Activated CD8-positive, alpha-beta memory T cell treated with anti-CD3 and anti-CD28 coated beads for 1 hour (primary cell): ENCODE measurements at places on chromosomes 5 and 9.

- DNase-seq: no peak
These were observed 35.1 kb upstream of the ADRB2 start for GRCh38 chr5:148791334-148791667.

DNA sequence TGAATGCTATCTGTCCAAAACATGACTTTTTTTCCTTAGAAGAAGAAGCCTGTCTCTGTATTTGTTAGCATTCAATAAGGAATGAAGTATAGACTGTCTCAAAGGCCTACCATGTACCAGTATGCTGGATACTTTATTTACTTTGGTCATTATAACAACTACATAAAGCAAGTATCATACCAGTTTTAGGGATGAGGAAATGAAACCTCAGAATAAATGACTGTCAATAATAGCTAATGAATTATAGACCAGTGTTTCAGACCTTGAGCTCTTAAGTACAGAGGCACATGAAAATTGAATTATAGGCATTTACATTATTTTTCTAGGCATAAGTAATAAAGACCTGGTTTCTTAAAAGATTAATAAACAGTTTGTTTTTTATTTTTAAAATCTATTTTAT lies 166.4 kb upstream of the TLX3 start:
- no peak for DNase-seq

- DNase-seq: no peak
These were observed 243.0 kb upstream of the PTPRD start for GRCh38 chr9:10855847-10856246.

DNA sequence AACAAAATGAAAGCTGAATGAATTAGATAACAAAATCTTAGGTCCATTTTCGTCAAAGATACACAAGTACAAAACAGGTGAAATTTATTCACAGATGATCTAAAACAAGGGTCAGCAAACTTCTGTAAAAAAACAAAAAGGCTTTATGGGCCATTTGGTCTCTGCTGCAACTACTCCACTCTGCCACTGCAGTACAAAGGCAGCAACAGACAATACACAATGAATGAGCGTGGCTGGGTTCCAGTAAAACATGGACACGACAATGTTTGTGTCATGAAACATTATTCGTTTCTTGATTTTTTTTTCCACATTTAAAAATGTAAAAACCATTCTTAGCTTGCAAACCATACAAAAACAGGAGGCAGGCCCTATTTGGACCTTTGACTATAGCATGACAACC lies 71.9 kb downstream of the ECPAS start:
- DNase-seq: no peak

- no peak for DNase-seq
These were observed 116.1 kb upstream of the TUT7 start for GRCh38 chr9:86470326-86470725.

GRCh38 chr5:93800988-93801811 lies 59.8 kb upstream of the POU5F2 start:
- no peak for DNase-seq

- no peak for DNase-seq
These were observed 7.2 kb downstream of the DNAJA1 start for GRCh38 chr9:33032292-33032691.

GRCh38 chr9:96163161-96163560 lies 138.8 kb downstream of the HSD17B3 start:
- no peak for DNase-seq

GRCh38 chr5:96388176-96388575 lies 44.9 kb downstream of the PCSK1 start:
- DNase-seq: no peak

GRCh38 chr9:27851858-27852257 lies 278.6 kb upstream of the C9orf72 start:
- DNase-seq: no peak

GRCh38 chr5:278646-279045 lies 7.2 kb downstream of the PDCD6 start:
- no peak for DNase-seq

DNA sequence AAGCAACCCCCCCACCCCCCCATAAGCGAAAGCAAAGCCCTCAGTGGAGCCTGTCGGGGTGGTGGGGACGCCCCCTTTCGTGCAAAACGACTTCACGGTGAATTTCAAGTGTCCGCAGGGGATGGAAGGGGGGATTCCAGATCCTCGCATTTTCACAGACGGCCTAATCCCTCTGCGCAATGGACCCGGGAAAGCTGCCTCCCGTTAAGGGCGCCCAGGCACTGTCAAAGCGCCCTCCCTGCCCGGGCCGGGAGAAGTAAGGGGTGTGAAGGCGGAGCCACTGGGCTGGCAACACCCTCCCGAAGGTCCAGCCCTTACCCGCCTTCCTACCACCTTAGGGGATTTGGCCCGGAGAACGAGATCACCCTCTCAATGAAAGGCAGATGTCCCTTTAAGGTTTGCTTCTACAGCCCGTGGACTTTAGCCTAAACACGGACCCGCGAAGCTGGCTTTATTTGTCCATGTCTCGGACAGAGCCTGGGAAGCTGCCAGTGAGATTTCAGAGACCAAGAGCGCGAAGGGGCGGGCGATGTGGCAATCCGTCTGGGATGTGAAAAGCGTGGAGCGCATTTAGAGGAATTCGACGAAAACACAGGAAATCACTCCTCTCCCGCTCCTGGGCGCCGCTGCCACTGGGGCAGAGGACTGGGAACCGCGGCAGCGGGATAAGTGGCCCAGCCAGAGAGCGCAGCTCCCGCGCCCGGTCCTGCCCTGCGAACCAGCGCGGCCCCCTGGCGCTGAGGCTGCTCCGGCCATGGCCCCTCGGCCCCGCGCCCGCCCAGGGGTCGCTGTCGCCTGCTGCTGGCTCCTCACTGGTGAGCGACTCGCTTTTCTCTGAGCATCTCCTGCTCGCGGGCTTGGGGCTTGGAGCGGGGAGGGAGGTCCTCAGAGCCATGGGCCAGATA lies at the start of the genes ITGA1 and PELO:
TSS of gene ITGA1 (plus strand) at position 317 of the 905 bp plus-strand sequence. CDS start at position 755, 438 bp downstream.
TSS of gene PELO (plus strand) at position 317 of the 905 bp plus-strand sequence. CDS start 12,479 bp downstream, outside the sequence.
- no peak for DNase-seq

GRCh38 chr5:56673171-56673570 lies 142.2 kb upstream of the MAP3K1 start:
- DNase-seq: no peak

- DNase-seq: no peak
These were observed 85.6 kb upstream of the GHR start for GRCh38 chr5:42337607-42338006.

GRCh38 chr5:57718155-57718554 lies 235.5 kb upstream of the ACTBL2 start:
- no peak for DNase-seq

GRCh38 chr9:136955943-136956335 lies 3.9 kb downstream of the LCN12 start:
- DNase-seq: no peak

GRCh38 chr9:129823542-129823934 lies 398 bp downstream of the TOR1A start:
- no peak for DNase-seq
